Fibroblast of villous mesenchyme (primary cell): ENCODE measurements at places on chromosomes 11 and 22. TPM values are rescaled to one million over a fixed set of nuclear protein-coding genes. Genes with fewer than 3 reads are reported as not detected.

LARGE1 gene
- total RNA-seq: 13.4 and 15.5 TPM in 2 replicates

TECTA gene
- under 0.01 and 0.32 TPM in 2 replicates for total RNA-seq

MRGPRE gene
- total RNA-seq: not detected in 2 replicates

CARNS1 gene
- total RNA-seq: not detected in 2 replicates

TSSK2 gene
- under 0.01 TPM in 1 of 2 replicates, not detected in the other for total RNA-seq

MTFP1 gene
- total RNA-seq: 10.8 and 11.3 TPM in 2 replicates

C11orf87 gene
- total RNA-seq: not detected in 2 replicates

OR52I2 gene
- total RNA-seq: not detected in 2 replicates

TRPM5 gene
- total RNA-seq: not detected in 2 replicates

FAM76B gene
- total RNA-seq: 15.1 and 22.2 TPM in 2 replicates

NEFH gene
- under 0.01 and 0.32 TPM in 2 replicates for total RNA-seq

SHANK3 gene
- total RNA-seq: 0.64 and 0.86 TPM in 2 replicates

NOX4 gene
- total RNA-seq: 5.2 and 9.3 TPM in 2 replicates

UPK3A gene
- total RNA-seq: not detected in 2 replicates

EMID1 gene
- under 0.01 and 0.32 TPM in 2 replicates for total RNA-seq

CAPN1 gene
- total RNA-seq: 123 and 133 TPM in 2 replicates

OR51B4 gene
- 0.43 TPM in 1 of 2 replicates, not detected in the other for total RNA-seq

SPON1 gene
- total RNA-seq: 0.32 and 0.43 TPM in 2 replicates

OR8J3 gene
- not detected in 2 replicates for total RNA-seq

DDTL gene
- total RNA-seq: 2.3 and 3.0 TPM in 2 replicates

TEX12 gene
- total RNA-seq: 0.32 TPM in 1 of 2 replicates, not detected in the other

SCGB1D2 gene
- not detected in 2 replicates for total RNA-seq

GAL gene
- not detected in 2 replicates for total RNA-seq

KIAA0930 gene
- total RNA-seq: 44.5 and 55.4 TPM in 2 replicates

PATE2 gene
- 0.32 TPM in 1 of 2 replicates, not detected in the other for total RNA-seq

ISX gene
- not detected in 2 replicates for total RNA-seq

MOB2 gene
- total RNA-seq: 16.1 and 16.8 TPM in 2 replicates

OLFML1 gene
- 1.9 and 2.2 TPM in 2 replicates for total RNA-seq

OR52E8 gene
- total RNA-seq: not detected in 2 replicates

NUMA1 gene
- 158 and 169 TPM in 2 replicates for total RNA-seq

ASPHD2 gene
- total RNA-seq: 0.32 and 2.2 TPM in 2 replicates

CYTH4 gene
- total RNA-seq: under 0.01 TPM in 2 replicates

OR51I1 gene
- total RNA-seq: under 0.01 TPM in 1 of 2 replicates, not detected in the other

MYOD1 gene
- under 0.01 TPM in 1 of 2 replicates, not detected in the other for total RNA-seq

TRIOBP gene
- 121 and 141 TPM in 2 replicates for total RNA-seq

CSNK1E gene
- 145 and 161 TPM in 2 replicates for total RNA-seq

AIFM3 gene
- 0.32 and 0.43 TPM in 2 replicates for total RNA-seq
